Stimulated activated CD8-positive, alpha-beta memory T cell treated with anti-CD3 and anti-CD28 coated beads, Interleukin-4, amount 100 ng/mL, for 1 hour (primary cell): ENCODE measurements at places on chromosomes 16 and 17.
A peak's percentile ranks its signal among the peaks of the same experiment; 100 is the strongest.

GRCh38 chr17:51423421-51424160, 163.2 kb downstream of the UTP18 start:
- no peak for DNase-seq

DNA sequence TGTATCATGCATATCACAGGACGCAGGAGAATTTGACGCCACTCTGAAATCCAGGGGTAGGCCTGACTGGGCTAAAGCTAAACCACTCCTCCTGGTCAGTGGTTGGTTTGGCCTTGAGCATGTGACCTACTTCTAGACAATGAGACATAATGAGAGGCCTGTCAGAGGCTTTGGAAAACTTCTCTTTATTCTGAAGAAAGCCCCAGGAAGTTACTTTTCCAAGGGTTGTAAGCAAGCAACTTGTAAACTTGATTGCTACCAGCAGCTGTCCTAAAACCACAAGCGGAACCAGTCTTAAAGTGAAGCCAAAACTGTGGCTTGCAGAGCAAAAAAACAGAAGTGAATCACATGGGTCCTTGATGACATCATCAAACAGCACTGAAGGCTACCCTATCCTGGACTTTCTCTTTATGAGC, 138.2 kb upstream of the COX10 start:
- no peak for DNase-seq

DNA sequence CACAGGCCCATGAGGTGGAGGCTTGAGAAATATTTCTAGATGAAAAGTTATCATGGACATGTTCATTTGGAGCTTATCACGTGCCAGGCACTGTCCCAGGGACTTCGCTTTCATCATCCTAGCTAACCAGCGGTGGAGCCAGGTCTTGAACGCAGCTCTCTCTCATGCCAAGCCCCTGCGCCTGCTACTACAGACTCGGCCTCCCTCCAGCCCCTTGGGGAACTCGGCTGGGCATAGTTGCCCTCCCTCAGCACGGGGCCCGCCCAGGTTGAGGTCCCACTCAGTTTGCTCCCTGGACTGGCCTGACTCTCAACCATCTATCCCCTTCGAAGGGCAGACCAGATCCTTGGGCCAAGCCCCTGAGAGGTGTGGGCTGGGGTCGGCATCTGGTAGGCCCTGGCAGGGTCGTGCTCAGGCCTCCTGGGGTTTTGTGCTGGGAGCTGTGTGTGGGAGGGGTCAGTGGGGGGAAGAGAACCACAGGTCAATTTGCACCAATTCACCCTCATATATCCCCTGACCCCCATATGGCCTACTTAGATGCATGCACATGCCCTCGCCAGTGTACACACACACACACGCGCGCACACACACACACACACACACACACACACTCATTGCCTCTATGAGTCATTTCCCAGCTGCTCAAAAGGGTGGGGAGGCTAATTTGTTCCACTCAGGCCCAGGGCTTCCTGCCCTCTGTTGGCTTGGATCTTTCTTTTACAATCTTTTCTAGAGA, 12.1 kb upstream of the SCN4A start:
- DNase-seq = no peak

GRCh38 chr17:81923302-81924260, 4.0 kb downstream of the MAFG start:
- no peak for DNase-seq

- DNase-seq = peak; percentile 8
These were observed 562 bp downstream of the USP31 start for GRCh38 chr16:23148513-23149266.

DNA sequence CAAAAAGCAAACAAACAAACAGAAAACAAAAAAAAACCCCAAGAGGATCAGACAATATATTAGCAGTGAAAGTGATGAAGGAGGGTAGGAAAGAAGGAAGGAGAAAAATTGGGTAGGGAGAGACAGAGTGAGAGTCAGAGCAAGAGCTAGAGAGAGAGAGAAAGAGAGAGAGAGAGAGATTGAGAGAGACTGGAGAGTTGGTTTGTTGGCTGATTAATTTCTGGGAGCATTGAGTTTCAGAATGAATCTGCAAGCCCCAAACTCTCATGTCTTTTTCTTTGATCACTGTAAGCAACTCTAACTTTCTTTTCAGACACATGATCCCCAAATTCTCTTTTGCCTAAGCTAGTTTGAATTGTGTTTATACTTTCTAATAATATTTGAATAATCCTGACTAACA, 388.1 kb downstream of the SHISA9 start:
- no peak for DNase-seq
